ENCODE measurements at places on chromosomes 5 and 9.
A peak's percentile ranks its signal among the peaks of the same experiment; 100 is the strongest.

GRCh38 chr5:100595152-100595811, 60.1 kb downstream of the FAM174A start:
- peak; percentile 89 for DNase-seq

DNA sequence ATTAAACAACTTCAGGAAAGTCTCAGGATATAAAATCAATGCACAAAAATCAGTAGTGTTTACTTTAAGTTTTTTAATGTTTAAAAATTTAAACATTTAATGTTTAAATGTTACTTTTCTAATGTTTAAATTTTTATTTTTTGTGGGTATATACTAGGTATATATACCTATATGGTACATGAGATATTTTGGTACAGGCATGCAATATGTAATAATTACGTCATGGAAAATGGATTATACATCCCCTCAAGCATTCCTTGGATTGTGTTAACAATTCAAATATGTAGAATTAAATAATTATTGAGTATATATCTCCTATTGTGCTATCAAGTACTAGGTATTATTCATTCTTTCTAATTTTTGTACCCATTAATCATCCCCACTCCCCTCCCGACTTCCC, 291.3 kb downstream of the TMEM232 start:
- no peak for DNase-seq

GRCh38 chr9:113886466-113886865, 10.4 kb downstream of the ZNF618 start:
- DNase-seq, result peak; percentile 39

GRCh38 chr9:33170464-33171415, 3.6 kb upstream of the B4GALT1 start:
- peak; percentile 47 for DNase-seq

DNA sequence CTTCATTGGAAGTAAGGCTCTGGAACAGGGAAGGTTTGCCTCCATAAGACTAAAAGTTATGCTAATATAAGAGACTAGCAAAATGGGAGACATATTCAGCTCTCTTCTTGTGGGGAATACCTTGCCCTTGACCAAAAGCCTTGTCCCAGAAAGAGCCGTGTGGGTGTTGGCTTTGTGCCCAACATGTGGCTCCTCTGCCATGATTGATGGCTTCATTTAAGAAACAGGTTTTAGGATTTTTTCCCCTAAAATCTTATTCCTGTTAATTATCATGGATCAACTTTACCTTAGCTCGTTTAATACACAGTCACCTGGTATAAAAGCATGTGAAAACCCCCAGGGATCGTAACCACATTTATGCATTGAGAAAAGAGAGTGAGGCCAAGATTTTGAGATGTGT, 38.9 kb downstream of the DOCK8 start:
- no peak for DNase-seq

DNA sequence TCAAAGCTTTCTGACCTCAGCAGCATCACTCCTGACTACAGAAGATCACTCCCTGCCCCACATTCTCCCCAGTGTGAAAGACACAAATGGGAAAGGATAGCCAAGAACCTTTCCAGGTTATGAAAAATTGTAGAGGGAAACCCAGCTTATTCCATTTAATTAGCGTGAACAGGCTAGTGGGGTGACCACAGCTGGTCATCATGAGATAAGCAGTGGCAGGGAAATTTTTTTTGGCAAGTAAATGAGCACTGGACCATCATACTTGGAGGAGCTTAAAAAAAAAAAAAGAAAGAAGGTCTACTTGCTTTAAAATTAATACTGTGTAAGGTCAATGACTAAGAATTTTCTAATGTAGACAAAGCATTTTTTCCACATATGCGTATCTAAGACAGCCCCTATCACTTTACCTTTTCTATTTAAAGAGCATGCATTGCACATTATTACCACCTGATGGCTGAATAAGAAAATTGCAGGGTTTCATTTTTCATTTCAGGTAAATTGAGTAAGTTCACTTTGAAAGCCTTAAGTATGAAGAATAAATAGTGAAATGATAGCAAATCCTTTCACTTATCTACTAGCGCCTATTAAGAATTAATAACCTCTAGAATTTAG, 123.6 kb downstream of the ELAVL2 start:
- no peak for DNase-seq

GRCh38 chr9:68551191-68551590, 10.5 kb upstream of the TMEM252 start:
- DNase-seq, result no peak

GRCh38 chr5:7039074-7039473, 325.8 kb downstream of the TENT4A start:
- no peak for DNase-seq

All from EH (cell line).